GOT3 (cell line): ENCODE measurements at places on chromosomes 5 and 9.

GRCh38 chr5:151072630-151073025 is 8.2 kb downstream of the TNIP1 start:
- DNase-seq: no peak

- DNase-seq: no peak
These were observed 146.4 kb downstream of the ENTREP1 start for GRCh38 chr9:69471433-69471832.

GRCh38 chr5:178249191-178249989 is 16.8 kb upstream of the PHYKPL start:
- DNase-seq: peak; percentile 51

- no peak for DNase-seq
These were observed 14.7 kb downstream of the DNAJC21 start for GRCh38 chr5:34944044-34944443.

DNA sequence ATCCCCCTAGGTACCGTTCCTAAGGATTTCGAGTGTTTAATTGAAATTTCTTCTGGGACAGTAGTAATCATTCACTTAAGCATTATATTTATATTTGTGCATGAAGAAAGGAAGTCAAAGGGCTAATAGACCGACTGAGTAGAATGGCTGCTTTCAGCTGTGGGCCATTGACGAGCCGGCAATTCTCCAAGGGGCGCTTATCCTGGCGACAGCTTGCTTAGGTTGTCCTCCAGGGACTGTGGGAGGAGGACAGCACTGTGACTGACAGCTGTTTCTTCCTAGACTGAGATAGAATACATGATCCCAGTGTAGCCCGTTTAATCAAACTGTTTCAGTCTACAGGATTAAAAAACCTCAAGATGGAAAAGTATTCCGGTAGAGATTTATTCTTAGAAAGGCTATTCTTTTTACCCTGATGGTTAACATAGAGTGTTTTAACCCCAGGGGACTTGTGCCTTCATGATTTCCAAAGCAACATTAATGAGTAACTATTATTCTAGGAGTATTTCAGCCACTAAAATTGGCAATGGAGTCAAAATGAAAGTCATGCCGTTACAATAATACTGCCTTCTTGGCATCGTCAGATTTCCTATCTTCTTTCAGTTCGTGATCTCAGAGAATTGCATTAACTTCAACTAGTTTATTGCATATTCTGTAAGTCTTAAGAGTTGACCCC is 943.1 kb upstream of the WWC1 start:
- no peak for DNase-seq

- DNase-seq: no peak
These were observed 92.2 kb upstream of the MAMDC2 start for GRCh38 chr9:69951411-69951810.

DNA sequence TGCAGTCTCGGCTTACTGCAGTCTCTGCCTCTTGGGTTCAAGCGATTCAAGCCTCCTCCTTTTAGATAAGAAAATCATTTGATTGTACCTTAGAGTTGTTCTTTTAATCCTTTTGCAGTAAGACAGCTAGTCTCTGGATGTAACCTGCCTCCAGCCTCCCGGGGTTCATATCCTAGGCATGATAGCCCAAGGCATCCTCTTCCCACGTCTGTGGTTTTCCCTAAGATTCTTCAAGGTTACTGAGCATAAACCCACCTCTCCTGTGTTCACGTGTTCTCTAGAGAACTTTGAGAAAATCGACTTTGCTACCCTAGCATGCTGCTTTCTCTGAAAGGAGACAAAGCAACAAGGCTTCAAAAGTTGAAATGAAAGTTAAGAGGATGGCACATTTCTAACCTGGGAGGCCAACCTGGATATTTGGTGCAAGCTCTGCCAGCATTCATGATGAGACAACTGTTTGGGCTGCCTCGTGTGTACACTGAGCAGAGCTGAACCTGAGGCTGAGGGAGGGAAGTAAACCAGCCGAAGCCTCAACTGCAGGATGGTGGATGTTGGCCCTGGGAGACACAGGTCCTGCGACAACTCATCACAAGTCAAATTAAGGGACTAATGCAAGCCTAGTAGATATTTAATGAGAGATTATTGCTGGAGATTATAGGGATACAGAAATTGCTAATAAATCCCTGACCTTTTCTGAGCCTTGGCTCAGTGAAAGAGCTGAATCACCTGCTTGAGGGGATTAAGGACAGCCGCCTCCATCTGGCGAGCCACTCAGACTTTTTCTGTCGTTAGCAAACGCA is 261.8 kb downstream of the ARHGAP26 start:
- no peak for DNase-seq

GRCh38 chr5:32709750-32710549 is 1.2 kb upstream of the NPR3 start:
- peak; percentile 32 for DNase-seq

GRCh38 chr9:120360046-120360445 is 219.9 kb downstream of the CDK5RAP2 start:
- DNase-seq: no peak

DNA sequence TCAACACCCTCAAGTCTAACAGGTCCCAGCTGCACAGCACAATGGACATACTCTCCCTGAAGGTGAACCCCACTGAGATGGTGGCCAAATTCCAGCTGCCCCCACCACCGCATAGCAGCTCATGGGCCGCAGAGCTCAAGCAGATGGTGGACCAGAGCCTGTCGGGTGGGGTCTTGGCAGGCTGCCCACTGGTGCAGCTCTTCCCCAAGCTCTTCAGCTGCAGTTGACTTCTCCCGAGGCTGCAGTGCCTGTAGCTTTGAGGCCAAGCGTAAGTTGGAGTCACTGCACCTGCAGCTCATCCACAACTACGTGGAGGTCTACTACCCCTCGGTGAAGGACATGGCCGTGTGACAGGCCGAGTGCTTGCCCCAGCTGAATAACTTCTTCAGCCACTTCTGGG is 56.6 kb upstream of the SPTLC1 start:
- no peak for DNase-seq

DNA sequence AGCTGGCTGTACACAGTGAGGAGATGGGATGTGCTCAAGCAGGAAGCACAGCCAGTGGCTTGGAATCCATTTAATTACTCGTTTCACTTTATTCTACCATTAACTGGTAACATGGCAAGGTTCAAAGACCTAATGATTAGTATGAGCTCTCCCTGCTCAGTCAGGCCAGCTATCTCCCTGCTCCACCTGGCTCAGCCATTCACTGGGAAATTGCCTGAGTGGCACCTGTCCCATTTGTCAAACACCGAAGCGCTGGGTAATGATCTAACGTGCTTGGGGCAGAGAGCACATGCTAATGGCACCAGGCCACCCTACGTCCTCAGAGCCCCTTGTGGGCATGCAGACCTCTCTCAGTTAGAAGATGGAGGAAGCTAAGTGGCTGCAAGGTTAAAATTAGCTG is 162.2 kb downstream of the TTLL11 start:
- no peak for DNase-seq

- DNase-seq: no peak
These were observed 246.0 kb downstream of the GADD45G start for GRCh38 chr9:89850631-89851325.

DNA sequence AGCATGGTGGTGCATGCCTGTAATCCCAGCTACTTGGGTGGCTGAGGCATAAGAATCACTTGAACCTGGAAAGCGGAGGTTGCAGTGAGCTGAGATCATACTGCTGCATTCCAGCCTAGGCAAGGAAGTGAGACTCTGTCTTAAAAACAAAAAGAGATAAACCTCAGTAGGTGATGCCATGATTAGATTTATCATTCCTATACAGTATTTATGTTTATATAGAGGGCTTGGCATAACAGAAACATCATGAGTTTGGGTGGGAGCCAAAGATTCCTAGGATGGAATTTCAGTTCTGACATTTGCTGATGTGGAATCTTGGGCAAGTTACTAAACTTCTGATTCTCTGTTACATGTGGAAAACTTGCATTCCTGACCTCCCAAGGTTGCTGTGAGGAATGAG is 22.3 kb downstream of the RFK start:
- DNase-seq: no peak

- no peak for DNase-seq
These were observed 59.5 kb upstream of the UBAC1 start for GRCh38 chr9:136020671-136021070.
